ENCODE measurements at places on chromosomes 6 and 20. TPM values are rescaled to one million over a fixed set of nuclear protein-coding genes. Genes with fewer than 3 reads are reported as not detected.

DNA sequence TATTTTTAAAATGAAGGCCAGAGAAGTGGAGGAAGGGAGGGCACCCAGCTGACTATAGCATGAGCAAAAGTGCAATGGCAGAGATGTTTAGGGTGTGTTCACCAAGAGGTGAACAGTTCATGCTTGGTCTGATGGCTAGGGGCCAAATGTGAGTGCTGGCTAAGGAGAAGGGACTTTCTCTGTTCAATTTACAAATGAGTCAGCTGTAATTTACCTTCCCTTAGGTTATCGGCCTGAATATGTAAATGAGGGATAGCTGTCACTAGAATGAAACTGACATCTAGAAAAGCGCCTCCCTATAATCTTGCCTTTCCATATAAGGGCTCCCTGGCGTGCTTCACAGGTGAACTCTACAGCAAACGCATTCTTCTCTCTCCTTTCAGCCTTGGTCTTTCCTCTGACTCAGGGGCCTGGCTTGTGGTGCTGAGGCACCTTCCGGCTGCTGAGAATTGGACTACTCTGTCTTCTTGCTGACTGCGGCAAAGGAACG, 114.7 kb upstream of the BACH2 start:
- no peak for DNase-seq

GRCh38 chr20:16701296-16701695, 28.5 kb upstream of the SNRPB2 start:
- no peak for DNase-seq

- no peak for DNase-seq
Measured at GRCh38 chr20:17444091-17444490, 87.1 kb downstream of the BFSP1 start.

The SLC22A3 gene
- 43.7 TPM for polyA plus RNA-seq

The VGLL2 gene
- 88.1 TPM for polyA plus RNA-seq

Data from psoas muscle (tissue), 8 donors.